ENCODE measurements at places on chromosomes 1 and 21.

DNA sequence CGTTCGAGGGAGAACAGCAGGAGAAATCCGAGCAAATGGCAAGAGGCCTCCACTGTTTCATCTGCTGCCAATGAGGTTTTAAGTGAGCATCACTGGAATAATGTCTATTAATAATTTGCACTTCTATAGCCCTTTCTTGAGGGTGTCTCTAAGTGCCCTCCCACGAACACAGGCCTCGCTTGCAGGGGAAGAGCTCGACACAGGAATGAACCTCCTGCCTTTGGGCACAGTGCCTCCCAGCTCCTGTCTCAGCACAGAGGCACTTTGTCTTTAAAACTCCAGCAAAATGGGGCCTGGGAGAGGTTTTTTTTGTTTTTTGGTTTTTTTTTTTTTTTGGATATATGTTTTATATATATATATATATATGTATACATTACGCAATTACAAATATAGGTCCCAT, 56.6 kb downstream of the OLIG1 start:
- no peak for DNase-seq

- no peak for DNase-seq
Observed at GRCh38 chr1:14826731-14827326, 228.3 kb downstream of the KAZN start.

- no peak for DNase-seq
Observed at GRCh38 chr1:190963321-190963720, 485.7 kb upstream of the BRINP3 start.

DNA sequence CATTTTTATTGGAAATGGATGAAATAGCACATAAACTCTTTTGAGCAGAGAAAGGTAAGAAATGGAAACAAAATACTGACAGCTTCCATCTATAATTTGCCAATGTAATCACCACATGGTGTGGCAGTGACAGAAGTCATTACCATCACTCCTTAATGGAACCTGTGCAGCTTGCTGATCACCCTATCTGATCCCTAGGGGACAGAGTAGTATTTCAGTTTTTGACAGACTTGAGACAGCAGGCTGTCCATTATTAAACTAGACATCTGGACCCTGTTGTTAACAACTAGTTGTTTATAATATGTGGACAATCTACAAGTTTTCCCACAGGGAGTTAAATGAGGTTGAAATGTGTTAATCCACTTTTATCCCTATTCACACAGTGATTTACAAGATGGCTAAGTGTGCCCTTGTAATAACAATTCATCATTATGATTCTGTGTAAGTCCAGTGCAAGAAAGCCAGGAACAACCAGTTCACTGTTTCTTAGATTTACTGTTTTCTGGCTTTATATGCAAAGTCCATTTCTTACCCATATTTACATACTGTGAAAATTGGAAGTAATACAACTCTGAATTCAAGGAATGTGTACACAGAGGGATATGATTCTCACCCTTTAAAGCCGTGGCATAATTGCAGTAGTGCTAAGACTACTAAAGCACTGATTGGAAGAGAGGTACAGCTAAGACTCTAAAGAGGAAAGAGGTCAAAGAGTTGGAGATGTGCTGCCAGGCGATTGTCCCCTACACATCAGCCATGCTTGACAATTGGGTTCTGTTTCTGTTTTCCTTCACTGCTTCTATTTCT, 9.1 kb downstream of the KCNT2 start:
- no peak for DNase-seq

DNA sequence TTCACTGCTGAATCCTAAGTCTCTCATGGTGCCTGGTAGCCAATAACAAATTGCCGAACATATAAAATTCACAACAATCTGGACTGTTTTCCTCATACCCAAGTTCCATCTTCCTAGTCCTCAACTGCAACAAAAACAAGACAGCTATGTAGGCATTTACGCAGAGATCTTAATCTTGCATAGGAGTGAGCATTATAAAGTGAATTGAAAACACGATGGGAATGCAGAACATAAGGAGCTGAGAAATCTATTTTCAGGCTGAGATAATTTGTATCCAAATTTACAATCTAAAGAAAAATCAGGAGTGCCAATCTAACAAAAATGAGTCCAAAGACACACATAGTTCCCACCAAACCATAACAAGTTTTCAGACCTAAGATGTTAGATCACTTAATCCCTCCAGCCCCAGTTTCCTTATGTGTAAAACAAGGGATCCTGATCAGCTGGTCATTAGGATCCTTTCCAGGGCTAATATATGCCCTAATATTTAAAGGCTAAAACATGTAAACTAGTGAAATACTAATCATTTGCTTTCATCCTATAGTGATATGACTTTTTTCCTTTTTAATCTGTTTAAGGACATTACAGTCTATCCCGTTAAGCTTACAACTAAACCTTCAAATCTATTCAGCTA, 1.9 kb downstream of the SLC16A1 start:
- no peak for DNase-seq

GRCh38 chr1:157806431-157807149, 13.3 kb downstream of the FCRL1 start:
- no peak for DNase-seq

- no peak for DNase-seq
Observed at GRCh38 chr1:213968146-213968825, 19.5 kb upstream of the PROX1 start.

DNA sequence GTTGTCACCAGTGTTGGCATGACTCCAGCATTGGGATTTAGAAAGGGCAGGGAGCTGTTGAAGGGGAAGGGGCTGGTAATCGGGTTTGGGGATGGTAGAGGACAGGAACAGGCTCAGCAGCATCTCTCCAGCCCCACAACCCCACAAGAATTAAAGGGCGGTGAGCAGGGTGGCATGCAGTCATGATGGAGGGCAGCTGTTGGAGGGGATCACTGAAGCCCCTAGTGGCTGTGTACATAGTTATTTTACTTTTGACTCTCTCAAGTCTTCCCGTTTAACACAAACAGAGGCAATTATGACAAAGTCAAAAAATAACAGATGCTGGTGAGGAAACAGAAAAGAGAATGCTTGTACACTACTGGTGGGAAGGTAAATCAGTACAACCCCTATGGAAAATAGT, 213.8 kb downstream of the URB2 start:
- DNase-seq = no peak

GRCh38 chr1:56189946-56190805, 389.2 kb downstream of the PLPP3 start:
- no peak for DNase-seq

GRCh38 chr1:187413405-187414169, 584.8 kb downstream of the PLA2G4A start:
- no peak for DNase-seq

DNA sequence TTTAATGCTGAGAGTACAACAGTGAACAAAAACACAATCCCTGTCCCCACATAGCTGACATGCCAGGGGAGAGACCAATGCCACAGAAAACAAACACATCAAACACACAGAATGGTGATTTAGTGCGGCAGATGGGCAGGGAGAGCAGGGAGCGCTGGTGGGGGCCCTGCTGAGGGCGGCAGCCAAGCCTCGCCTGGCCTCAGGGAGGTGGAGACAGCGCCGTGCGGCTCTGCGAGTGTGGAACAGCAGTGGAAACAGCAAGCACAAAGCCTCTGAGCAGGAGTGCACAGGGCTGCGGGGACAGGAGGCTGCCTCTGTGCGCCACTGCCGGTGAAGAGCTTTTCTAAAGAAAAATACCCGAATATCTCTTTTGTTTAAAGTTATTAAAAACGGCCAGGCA, 17.0 kb downstream of the MCM3AP start:
- DNase-seq = no peak

- DNase-seq = no peak
Observed at GRCh38 chr1:94215955-94216354, 21.4 kb downstream of the ARHGAP29 start.

Data from nephron progenitor cell (in vitro differentiated cells).